Gastrocnemius medialis (tissue), 4 donors: ENCODE measurements at places on chromosomes 3 and 15. TPM values are rescaled to one million over a fixed set of nuclear protein-coding genes. Genes with fewer than 3 reads are reported as not detected.

BUB1B gene
- total RNA-seq = 0.51 TPM

DNA sequence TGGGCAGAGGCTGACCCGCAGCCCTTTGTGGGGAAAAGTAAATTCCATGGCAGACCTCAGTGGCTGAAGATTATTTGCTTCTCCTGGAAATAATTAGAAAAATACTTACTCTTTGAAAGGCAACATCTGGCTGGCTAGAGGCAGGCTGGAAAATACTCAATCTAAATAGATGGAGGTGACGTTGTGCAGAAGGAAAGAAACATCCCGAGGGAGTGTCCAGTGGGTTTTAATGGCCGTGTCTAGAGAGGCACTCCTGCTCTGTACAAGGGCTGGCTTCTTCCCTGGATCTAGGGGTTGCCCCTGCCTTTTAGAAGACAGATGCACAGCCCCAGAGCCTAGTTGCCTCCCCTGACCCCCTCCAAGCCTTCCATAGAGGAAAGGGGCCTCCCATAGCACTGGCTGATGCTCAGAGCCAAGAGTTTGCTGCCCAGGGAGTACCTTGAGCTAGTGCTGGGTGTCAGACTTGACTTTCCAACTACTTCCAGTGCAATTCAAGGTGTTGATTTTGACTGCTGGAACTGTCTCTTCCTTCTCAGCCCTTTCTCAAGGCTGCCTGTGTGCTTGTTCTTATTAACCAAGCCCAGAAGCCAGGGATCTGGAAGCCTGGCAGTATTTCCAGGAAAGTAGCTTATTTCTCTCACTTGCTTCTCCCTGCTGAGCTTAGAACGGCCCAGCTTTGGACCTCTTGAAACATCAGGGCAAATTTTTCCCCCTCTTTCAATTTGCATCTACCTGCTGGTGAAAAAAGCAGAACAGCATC is 27.4 kb downstream of the CGNL1 start:
- DNase-seq = no peak
- no peaks in the 10 kb centered on the region for H3K4me1 ChIP-seq
- H3K36me3 ChIP-seq = no peaks in the 10 kb centered on the region
- no peaks in the 10 kb centered on the region for H3K27me3 ChIP-seq
- no peak overlapping the region for H3K4me3 ChIP-seq

DNA sequence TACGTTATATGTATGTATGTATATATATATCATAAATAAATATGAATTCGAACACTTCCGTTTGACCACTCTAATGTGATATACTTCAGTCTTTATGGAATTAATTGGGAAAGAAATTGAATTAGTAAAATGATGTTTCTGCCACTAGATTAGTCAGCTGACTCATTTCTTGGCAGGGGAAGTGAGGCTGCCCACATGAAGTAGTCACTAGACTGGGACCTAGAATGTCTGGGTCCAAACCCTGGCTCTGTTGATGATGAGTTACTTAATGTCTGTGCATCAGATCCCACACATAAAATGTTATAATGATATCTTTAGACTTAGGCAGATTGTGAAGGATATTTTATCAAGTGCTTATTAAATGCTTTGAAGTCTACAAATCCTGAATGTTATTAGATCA is 27.4 kb upstream of the ARL14 start:
- no peak overlapping the region for H3K27ac ChIP-seq
- DNase-seq = no peak
- H3K27me3 ChIP-seq = no peaks in the 10 kb centered on the region
- H3K4me3 ChIP-seq = no peak overlapping the region
- no peaks in the 10 kb centered on the region for H3K4me1 ChIP-seq

TMEM43 gene
- 68.2 TPM for total RNA-seq

SLMAP gene
- 81.1 TPM for total RNA-seq

DNA sequence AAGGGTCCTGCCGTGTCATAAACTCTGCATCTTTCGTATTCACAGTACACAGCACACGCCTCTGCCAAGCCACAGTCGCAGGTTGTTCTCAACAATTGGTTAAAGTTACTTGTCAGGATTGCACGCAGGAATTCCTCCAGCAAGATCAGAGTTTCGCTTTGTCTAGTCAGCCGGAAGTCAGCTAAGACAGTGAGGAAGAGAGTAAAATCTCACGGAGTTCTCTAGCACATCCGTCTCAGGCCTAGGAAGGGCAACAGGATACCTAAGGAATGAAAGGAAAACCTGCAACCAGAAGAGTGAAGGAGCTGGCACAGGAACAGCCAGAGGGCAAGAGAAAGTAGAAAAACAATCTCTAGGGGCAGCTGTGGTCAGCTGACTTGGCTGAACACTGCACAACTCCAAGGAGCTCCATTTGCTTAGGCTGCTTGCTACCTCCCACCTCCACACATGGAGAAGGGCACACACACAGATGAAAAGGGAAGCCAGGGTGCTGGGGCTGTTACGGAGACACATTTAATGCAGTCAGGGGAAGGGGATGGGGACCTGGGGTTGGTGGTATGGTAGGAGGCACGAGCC is 23.7 kb downstream of the RORA start:
- peak; percentile 25 for DNase-seq
- peak overlapping the region; percentile 57 for H3K4me3 ChIP-seq
- H3K4me1 ChIP-seq = peaks cover 92% of the 10 kb centered on the region
- H3K27ac ChIP-seq = peak overlapping the region; percentile 80
- H3K27me3 ChIP-seq = no peaks in the 10 kb centered on the region
- H3K36me3 ChIP-seq = no peaks in the 10 kb centered on the region
